ENCODE measurements at places on chromosomes 5 and 9.

GRCh38 chr5:143308731-143309130 lies 94.8 kb downstream of the NR3C1 start:
- DNase-seq = no peak

GRCh38 chr5:152592416-152592815 lies 187.3 kb upstream of the NMUR2 start:
- DNase-seq = peak; percentile 1

GRCh38 chr5:82635561-82636288 lies 357.6 kb upstream of the RPS23 start:
- DNase-seq = no peak

DNA sequence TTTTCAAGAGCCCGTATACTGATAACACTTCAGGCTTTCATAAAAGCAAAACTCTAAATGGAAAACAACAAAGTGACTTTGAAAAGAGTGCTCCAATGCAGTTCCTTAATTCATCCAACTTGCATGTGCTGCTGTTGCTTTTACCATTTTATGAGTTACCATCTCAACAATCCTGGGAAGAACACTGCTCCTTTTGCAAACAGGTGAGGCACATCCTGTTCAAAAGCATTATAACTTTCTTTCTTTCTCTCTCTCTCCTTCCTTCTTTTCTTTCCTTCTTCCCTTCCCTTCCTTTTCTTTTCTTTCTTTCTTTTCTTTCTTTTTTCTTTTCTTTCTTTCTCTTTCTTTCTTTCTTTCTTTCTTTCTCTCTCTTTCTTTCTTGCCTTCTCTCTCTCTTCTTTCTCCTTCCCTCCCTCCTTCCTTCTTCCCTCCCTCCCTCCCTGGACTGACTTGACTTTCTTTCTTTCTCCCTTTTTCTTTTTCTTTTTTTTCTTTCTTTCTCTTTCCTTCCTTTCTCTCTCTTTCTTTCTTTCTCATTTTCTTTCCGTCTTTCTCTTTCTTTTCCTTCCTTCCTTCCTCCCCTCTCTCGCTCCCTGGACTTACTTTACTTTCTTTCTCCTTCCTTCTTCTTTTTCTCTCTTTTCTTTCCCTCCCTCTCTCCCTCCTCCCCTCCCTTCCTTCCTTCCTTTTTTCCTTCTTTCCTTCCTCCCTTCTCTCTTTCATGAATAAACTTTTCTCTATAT lies 11.2 kb upstream of the PARP8 start:
- no peak for DNase-seq

DNA sequence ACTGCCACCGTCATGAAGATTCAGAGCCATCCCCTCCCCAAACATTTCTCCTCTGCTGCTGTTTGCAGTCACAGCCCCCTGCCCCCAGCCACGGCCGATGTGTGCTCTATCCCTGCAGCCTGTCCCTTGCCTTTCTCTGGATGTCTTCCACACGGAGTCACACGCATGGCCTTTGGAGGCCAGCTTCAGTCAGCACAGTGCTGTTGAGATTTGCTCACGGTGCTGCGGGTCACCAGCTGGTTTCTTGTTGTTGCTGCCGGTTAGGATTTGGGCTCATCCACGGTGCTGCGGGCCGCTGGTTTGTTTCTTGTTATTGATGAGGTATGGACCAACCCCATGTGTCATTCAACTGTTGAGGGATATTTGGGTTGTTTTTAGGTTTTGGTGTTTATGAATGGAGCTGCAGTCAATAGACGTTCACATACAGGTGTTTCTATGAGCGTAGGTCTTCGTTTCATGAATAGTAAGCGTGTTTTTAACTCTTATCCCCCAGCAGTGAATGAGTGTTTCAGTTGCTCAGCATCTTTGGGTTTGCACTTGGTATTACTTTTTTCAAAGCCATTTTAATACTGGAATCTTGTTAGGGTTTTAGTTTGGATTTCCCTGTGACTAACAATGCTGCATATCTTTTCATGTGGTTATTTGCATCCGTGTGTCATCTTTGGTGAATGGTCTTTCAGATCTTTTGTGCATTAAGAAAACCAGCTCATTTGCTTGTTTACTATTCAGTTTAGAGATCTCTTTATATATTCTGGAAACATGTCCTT lies 57.6 kb downstream of the AHRR start:
- DNase-seq = no peak

- DNase-seq = no peak
Measured at GRCh38 chr9:101398930-101399642, 435 bp downstream of the ZNF189 start.

DNA sequence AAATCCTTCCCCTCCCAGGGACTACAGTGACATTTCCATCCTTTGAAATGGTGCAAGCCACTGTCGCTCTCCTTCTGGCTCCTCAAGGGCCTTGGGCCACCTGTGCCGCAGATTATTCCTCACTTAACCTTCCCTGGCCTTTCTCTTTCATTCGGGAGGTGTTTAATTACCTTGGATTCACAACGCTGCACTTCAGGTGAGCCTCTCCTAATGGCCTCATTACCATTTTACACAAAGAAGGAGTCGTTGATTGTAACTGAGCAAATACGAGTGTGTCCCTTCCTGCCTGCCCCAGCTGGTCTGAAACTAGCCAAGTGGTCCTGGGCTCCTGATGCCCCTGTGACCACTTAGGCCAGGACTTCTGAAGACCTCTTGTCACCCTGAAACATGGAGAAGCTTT lies 205.0 kb downstream of the CRB2 start:
- peak; percentile 80 for DNase-seq

DNA sequence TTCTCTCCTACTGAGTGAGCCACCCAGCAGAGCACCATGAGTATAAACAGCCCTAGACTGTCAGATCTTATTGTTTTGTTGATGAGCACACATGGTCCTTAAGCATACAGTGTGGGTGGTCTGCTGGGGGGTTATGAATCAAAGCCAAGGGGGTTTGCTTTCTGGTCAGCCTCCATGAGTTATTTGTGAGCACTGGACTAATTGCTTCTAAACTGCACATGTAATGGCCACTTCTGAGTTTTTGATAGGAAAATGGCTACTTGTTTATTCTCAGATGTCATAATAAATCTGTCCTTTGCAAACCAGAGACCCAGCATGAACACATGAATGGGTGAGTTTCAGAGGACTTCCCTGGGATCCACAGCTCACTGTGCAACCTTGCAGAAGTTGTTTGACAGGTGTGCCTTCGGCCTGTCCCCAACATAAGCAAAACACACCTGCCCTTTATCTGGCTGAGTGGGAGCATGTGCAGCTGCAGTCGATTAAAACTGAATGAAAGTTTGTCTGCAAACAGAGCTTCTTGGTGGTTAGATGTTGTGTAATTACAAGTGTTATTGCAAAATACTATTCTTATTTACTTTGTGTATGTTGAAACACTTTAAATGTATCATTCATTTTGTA lies 35.9 kb downstream of the MAMDC2 start:
- DNase-seq = no peak

DNA sequence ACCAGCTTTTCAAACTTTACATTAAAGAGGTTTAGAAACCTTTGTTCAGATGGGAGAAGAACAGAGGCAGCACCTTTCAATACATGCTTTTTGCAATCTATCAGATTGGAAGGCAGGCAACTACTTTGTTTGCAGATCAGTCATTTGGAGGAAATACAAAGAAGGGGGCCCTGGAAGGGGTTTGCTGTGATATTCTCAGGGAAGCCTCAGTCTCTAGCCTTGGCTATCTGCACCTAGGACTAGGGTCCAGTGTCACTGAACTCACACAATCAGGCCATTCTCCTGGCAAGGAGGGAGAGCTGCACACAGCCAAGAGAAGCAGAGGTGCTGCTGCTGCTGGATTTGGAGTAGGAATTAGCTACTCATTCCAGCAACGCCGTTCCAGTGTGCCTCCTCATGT lies 79.5 kb downstream of the CRB2 start:
- no peak for DNase-seq

DNA sequence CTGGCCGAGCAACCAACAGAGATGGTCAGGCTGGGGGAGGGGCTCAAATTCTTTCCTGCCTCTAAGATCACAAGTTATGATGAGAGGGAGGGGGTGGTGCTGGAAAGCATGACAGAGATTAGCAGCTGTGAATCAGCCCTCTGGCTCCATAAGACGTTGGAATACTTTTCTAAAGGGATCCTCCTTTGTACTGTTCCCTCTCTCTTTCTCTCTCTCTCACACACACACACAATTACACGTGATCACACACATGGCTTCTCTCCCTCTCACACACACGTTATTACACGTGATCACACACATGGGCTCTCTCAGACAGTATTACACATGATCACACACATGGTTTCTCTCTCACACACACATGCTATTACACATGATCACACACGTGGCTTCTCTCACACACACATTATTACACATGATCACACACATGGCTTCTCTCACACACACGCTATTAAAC lies at the start of gene SLC45A2:
Gene SLC45A2, minus strand, starts transcription at position 23 of the 454 bp plus-strand sequence. CDS start 110 bp downstream, outside the sequence.
- no peak for DNase-seq

GRCh38 chr5:88954511-88954910 lies 71.5 kb upstream of the MEF2C start:
- no peak for DNase-seq

- DNase-seq = peak; percentile 32
Measured at GRCh38 chr5:7078901-7079300, 317.0 kb upstream of the ADCY2 start.

- DNase-seq = peak; percentile 32
Measured at GRCh38 chr9:20561531-20561930, 60.8 kb downstream of the MLLT3 start.

DNA sequence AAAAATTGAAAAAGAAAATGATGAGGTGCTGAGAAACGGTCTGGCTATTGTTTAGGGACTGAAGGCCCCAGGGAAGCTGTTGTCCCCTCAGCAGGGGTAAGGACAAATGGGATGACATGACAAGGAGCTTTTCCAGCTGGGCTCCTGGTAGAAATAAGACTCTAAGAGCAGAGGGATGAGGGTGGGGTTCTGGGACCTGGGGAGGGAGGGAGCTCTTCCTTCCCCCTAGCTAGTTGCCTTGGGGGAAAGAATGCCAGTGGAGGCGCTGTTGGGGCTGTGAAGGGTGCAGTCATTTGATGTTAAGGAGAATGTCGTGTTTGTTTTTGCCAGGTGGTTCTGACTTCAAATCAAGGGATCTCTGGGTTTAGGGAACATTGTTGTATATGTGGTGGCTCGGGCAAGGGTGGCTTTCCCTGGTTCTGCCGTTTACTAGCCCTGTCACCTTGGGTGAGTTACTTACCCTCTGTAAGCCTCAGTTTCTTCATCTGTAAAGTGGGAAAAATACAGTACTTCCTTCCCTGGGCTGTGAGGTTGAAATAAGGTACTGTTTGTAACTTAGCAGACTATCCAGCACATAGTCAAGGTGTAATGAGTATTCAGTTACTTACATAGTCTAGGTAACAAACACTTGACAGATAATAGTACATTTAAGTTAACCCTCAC lies 47.8 kb downstream of the WWC1 start:
- DNase-seq = no peak

GRCh38 chr5:150624334-150625163 lies 15.9 kb upstream of the SYNPO start:
- DNase-seq = peak; percentile 44

DNA sequence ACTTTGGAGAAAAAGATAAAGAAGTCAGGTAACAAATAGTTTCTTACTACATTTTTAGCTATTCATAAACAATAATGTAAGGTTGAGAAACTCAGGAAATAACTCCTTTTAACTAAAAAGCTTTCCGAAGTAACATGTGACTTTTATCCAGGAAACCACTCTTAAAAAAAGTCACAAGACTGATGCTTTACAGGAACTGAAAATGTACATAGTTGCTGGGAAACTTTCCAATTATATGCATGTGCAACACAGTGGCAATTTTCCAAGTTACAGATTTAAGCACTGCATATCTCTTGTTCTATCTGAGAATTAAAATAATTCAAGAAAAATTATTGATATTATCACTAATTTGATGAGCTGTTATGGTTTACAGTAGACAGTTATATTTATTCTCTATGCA lies 105.2 kb downstream of the CDH10 start:
- DNase-seq = no peak

- DNase-seq = no peak
Measured at GRCh38 chr5:179228341-179229121, 116.7 kb downstream of the ADAMTS2 start.

DNA sequence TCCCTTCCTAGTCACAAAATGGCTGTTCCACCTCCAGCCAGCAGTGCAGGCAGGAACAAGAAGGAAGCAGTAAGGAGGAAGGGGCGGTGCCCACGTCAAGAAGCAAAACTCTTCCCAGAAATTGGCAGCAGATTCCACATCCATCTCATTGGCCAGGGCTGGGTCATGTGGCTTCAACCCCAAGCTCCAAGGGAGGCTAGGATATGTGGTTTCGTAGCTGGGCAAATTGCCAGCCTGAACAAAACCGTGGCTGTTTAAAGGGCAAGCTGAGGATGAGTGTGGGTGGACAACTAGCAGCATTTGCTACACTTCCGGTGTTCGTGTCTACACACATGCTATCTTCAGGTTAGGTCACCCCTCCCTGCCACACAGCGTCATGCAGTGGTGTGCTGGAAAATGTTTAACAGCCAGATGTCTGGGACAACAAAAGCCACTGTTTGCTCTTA lies 92.1 kb upstream of the MAP1B start:
- peak; percentile 78 for DNase-seq

GRCh38 chr5:134411546-134412266 lies at the start of gene CDKN2AIPNL:
CDKN2AIPNL (minus strand) TSS chr5:134411881; CDS start chr5:134411854, 27 bp downstream.
- peak; percentile 79 for DNase-seq

DNA sequence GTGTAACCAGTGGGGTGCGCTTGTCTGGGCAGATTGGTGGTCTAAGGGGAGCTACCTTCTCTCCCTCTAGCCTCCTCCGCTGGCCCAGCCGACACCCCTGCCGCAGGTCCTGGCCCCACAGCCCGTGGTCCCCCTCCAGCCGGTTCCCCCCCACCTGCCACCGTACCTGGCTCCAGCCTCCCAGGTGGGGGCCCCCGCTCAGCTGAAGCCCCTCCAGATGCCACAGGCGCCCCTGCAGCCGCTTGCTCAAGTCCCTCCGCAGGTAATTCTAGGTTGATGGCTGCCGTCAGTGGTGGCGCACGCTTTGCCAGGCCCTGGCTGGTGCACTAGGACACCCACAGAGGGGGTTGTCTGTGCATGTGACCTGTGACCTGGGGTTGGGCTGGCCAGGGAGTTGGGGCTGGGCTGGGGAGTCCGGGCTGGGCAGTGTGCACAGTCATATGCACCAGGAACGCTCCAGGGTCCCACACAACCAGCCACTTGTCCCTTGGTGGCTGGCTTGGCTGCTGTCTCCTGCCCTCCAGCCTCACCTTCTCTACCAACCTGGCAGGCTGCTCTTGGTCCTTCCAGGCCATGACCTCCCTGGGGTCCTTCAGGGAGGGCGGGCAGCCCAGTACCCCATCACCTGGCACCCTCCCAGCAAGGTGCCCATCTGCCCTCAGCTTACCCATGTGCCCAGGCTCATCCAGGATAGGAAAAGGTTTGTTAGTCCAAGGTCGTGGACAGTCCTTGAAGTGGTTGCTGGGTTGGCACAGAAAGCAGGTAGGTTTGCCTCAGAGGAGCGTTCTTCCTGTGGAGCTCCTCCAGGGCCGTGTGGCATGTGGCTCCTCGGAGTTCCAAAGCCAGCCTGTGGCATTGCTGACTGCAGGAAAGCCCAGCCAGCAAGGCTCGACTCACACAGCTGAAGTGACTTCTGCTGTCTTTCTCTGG lies 73.2 kb downstream of the WNK2 start:
- no peak for DNase-seq

GRCh38 chr5:75601567-75601966 lies 9.7 kb upstream of the ANKDD1B start:
- no peak for DNase-seq

Data from NCI-H524 (cell line).